ENCODE measurements at places on chromosomes 4 and X.
A peak's percentile ranks its signal among the peaks of the same experiment; 100 is the strongest.

DNA sequence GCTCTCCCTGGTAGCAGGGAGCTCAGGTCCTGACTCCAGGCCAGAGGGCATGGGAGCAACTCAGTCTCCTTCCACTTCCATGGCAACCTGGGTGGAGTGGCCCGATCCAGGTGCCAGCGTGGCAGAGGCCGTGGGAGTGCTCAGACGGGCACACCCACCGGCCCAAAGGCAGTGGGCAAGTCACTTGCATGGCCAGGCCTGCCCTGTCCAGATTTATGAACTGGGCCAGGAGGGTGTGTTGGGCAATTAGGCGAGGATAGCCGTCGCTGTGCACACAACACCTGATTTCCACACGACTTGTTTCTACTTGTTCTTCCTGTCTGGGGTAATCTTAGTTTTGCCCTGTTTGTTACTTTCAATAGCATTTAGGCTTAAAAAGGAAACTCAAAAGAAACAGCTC is 55.5 kb upstream of the NYX start:
- DNase-seq = peak; percentile 89

DNA sequence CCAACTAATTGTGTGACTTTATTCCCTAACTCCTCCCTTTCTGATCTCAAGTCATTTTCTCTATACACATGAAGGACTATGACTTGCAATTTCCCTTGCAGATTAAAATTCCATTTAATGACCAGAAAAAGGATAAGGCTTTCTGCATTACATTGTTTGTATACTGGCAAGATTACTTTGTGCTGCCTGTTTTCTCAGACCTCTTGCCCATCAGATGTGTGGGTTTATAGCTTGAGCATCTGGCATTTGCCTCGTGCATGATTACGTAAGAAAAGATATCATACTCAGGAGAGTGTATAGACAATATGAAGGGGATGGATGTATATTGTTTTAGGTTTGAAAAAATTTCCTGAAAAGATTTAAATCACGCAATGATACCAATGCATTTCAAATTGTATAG is 593.8 kb upstream of the SLIT2 start:
- DNase-seq = no peak

- DNase-seq = no peak
Measured at GRCh38 chrX:84721416-84721815, 219.2 kb upstream of the HDX start.

DNA sequence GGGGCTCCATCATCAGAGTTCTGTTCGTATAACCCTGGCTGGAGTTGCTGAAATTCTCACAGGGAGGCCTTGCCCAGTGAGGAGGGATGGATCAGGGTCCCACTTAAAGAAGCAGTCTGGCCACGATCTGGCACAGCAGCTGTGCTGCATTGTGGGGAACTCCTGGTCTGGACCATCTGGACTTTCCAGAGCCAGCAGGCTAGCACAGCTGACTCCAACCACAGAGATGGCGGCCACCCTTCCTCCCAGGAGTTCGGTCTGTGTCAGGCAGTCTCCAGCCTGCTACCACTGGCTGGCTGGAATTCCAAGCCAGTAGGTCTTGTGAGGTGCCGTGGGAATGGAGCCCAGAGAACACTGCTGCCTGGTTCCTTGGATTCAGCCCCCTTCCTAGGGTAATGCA is 62.0 kb downstream of the SLAIN2 start:
- no peak for DNase-seq

- no peak for DNase-seq
Measured at GRCh38 chr4:25171201-25171865, 11.1 kb upstream of the SEPSECS start.

Measured in MCF 10A (cell line).